EL (cell line): ENCODE measurements at places on chromosomes 7 and 10.

DNA sequence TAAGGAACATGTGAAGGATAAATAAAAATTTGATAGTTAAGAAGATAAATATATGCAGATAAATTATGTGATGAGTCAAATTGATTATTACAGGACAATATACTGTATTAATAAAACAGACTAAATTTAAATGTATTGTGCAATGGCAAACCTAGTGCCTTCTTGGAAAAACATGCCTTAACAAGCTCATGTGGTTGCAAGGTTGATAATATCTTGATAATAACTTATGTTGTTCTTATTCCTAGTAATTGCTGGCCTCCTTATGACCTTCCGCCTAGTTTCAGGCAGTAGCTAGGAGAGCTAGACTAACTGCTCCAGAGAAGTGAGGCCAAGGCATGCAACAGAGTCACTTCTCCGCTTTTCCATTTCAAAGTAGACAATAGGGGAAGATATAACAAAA is 7.6 kb upstream of the RAB11FIP2 start:
- DNase-seq, result no peak

GRCh38 chr10:7006566-7006965 is 404.3 kb downstream of the SFMBT2 start:
- DNase-seq, result no peak

GRCh38 chr7:73985737-73986141 is 42.2 kb upstream of the ELN start:
- DNase-seq, result no peak

DNA sequence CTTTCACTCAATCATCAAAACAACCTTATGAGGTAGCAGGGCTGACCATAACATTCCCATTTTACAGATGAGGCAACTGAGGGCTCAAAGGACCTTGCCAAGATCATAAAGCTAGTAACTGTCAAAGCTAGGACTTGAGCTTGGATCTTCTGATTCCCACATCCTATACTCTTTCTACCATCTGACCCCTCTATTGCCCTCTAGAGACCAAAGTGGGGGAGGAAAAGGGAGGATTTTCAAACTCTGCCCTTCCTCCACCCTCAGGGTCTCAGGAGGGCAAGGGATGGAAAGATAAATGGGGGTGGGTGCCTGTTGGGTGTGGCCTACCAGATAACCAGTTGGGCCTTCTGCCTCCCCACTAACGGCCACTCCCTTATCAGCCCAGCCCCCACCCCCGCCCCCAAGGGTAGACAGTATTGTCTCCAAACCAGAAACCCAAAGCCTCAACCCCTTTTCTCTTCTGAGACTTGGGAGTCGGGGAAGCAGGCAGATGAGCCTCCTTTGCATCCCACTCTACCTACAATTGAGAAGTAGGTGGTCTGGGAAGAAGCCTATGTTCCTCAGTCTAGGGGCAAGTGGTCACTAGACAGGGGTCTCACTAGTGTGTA is 7.9 kb downstream of the LDB1 start:
- no peak for DNase-seq

- DNase-seq, result peak; percentile 25
These were observed 58.5 kb downstream of the PHYHIPL start for GRCh38 chr10:59234816-59235429.

GRCh38 chr10:70476249-70477035 is 2.1 kb upstream of the PALD1 start:
- DNase-seq, result no peak

- peak; percentile 23 for DNase-seq
These were observed 675.6 kb downstream of the MAGI2 start for GRCh38 chr7:78777829-78778228.

GRCh38 chr7:25408012-25408687 is 179.9 kb upstream of the NPVF start:
- DNase-seq, result no peak

- DNase-seq, result peak; percentile 55
These were observed 24.6 kb upstream of the BHLHA15 start for GRCh38 chr7:98186452-98187137.

GRCh38 chr7:4807598-4808016 is 32.2 kb downstream of the AP5Z1 start:
- no peak for DNase-seq

GRCh38 chr7:15626041-15626440 is 60.4 kb downstream of the MEOX2 start:
- no peak for DNase-seq

DNA sequence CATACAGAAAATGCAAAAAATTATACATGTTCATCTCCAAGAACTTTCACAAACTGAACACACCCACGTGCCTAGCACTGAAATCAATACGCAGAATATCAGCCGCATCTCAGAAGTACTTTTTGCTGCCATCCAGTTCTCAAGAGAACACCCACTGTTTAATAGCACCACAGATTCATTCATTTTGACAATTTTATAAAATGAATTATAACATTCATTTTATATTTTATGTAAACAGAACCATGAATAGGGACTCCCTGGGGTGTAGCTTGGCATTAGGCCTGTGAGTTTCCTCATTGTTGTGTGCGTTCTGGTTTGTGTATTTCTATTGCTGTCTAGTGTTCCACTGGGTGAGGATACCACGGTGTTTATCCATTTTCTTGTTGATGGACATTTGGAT is 77.3 kb upstream of the PIP4K2A start:
- DNase-seq, result no peak

GRCh38 chr7:39855325-39855674 is 94.8 kb upstream of the CDK13 start:
- no peak for DNase-seq

- no peak for DNase-seq
These were observed 8.0 kb downstream of the SAR1A start for GRCh38 chr10:70162151-70162891.

GRCh38 chr7:94062372-94062771 is 58.2 kb upstream of the BET1 start:
- DNase-seq, result no peak

- no peak for DNase-seq
These were observed 70.6 kb downstream of the STEAP1B start for GRCh38 chr7:22429386-22429785.

GRCh38 chr10:121981346-121981745 is 6.3 kb upstream of the NSMCE4A start:
- no peak for DNase-seq

DNA sequence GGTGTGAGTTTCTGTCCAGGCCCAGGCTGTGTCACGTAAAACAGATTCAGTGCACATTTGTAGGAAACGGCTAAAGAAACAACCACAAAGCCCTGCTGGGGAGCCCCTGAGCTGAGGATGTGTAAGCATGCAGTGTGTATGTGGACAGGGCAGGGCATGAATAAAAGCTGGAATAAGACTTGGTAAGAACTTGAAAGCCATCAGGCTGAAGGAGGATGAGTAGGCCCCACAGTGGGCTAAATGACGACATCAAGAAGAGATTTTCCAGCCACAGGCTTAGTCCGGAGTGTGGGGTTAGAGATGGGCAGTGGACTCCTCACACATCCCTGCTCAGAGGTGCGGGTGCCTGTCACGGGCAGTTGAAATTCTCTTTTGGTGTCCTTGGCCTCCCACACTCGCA is 270.7 kb upstream of the BMPER start:
- no peak for DNase-seq

- no peak for DNase-seq
These were observed 53.9 kb upstream of the ARID5B start for GRCh38 chr10:61847640-61848039.

DNA sequence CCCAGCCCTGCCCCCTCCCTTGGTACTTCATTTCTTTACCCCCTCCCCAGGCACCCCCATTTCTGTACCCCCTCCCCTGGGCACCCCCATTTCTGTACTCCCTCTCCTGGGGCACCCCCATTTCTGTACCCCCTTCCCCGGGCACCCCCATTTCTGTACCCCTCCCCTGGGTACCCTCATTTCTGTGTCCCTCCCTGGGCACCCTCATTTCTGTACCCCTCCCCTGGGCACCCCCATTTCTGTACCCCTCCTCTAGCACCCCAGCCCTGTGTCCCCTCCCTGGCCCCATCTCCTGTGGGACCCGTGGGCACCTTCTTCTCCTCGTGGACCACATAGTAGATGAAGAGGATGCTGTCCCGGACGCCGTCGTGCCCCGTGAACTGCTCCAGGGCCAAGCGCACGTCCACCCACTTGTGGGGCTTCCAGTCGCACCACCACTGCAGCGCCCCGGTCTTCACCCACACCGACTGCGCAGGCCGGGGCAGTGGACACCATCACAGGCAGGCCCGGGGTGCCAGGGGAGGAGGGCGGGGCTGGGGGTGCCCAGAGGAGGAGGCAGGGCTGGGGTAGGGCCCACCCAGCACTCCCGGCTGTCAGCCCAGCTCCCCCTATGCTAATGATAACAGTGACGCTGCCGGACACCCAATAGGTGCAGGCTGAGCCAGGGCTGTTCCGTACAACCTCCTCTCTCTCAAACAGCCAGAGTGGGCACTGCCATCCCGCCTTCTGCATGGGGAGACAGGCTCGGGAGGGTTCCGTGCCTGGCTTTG is 20.4 kb downstream of the TECPR1 start:
- DNase-seq, result no peak

DNA sequence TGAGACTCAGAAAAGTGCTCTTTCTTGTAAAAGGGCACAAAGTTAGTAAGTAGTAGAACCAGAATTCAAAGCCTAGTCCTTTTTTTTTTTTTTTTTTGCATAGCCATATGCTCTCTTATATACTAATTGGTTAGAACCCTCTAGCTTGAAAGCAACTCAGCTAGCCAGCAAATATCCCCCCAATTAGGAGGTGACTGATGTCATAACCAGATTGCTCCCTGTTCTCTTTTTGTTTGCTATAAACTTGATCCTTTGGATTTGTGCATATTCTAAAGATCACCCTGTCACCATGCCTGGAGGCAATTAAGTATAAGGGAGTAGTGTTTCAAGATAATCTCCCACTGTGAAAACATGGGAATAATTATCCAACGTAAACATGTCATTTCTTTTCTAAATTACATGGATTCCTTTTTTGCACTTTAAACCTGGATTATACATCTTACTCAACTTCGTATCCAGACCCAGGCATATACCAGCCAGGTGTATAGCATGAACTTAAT is 963.4 kb downstream of the CNTNAP2 start:
- no peak for DNase-seq

DNA sequence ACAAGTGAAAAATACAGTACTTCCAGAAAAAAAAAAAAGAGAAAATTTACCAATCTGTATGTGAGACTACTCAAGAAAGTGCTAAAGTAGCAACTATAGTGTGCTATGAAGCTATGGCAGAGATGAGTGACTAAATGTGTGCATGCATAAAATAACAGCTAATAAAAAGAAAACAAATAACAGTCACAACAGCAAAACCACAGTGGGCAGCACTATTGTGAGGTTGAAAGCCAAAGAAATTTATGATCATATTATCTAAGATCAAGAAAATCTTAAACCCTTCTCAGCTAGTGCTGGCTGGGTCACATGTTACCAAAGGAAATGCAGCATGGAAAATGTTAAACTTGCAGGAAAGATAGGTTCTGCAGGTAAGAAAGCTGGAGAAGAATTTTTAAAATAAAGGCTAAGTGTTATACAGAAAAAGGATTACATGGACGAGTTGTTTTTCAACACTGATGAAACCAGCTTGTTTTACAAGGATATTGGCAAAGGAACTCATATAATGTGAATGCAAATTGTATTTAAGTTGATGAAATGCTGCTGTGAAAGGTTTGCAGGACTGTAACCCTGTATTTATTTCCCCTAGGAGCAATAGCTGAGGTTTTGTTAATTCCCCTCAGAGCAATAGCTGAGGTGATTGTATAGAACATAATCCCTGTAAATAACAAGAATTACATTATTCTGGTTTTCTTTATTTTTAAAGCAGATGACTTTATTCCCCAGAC is 15.6 kb upstream of the OR2A5 start:
- DNase-seq, result no peak

- DNase-seq, result no peak
These were observed 22.5 kb downstream of the SYPL1 start for GRCh38 chr7:106089647-106090046.

DNA sequence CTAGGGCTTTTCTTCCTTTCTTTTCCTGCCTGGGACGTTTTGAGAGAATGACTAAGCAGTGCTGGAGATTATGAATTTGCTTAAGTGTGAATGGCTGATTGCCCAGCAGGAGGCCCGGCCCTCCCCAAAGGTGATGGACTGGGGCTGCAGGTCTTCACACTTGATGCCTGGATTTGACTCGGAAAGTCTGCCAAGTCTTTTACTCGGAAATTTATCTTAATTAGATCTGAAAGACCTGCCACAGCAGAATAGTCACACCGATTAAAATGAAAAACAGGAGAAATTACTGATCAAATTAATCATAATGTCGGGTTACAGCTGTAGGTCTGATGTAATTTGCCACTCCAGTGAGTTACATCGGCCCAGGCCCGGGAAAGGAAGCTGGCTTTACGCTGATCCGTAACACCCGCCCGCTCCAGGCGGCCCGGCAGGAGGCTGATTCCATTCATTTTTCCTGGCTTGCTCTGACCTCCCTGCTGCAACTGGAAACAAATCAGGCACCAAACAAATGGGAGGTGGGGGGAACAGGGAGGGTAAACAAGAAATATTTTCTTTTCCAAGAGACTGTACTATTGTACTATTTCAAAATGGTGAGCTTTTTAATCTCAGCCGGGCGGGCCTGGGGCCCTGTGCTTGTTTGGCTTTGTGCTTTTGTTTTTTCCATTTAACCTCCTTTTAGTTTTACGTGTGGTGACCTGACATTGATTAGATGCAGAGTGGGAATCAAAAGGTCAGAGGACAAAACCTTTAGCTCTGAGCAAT is 212.4 kb upstream of the YAE1 start:
- DNase-seq, result peak; percentile 4

DNA sequence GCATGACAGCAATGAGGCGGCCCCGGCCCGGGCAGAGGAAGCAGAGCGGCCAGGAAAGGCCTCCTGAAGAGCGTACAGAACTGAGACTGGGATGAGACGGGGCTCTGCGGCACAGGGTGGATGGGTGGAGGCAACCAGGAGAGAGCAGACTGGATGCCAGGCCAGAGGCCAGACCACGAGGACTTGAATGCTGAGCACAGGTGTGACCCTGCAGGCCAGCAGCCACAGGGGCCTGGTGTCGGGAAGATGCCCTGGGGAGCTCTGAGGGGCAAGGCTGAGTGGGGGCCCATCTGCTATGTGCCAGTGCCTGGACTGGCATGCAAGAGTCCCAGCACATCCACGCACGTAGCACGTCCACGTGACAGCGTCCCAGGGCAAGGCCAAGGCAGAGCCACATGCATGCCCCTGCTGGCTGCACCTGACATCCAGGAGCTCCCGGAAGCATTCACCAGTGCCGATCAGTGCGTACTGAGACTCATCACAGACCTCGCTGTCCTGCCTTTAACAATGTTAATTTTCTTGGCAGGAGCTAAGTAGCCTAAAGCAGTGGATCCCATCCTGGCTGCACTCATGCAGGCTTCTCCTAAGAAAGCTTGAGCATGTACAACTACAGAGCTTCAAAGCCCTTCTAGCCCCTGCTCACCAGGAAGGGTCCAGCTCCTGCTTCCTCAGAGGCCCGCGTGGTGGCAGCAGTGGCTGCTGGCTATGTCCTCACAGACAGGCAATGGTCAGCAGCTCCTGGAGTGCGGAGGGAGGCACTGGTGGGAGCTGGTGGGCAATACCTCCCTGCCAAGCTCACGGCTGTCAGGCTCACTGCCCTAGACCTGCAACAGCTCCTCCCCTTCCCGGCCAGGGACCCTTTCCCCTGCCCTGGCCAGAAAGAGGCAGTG is 18.0 kb downstream of the GRID1 start:
- no peak for DNase-seq

GRCh38 chr7:124422081-124422480 is 343.5 kb downstream of the GPR37 start:
- DNase-seq, result no peak
